Osteoblast (primary cell): ENCODE measurements at places on chromosomes 3 and 15. TPM values are rescaled to one million over a fixed set of nuclear protein-coding genes. Genes with fewer than 3 reads are reported as not detected.

GRCh38 chr3:85554153-85554552, 595.4 kb downstream of the CADM2 start:
- no peaks in the 10 kb centered on the region for H3K36me3 ChIP-seq
- H3K4me1 ChIP-seq: no peaks in the 10 kb centered on the region
- no peak overlapping the region for H3K4me3 ChIP-seq

IL5RA gene
- total RNA-seq: not detected in 2 replicates

GRCh38 chr3:177680472-177680821, 483.2 kb upstream of the TBL1XR1 start:
- no peak for DNase-seq
- H3K27me3 ChIP-seq: no peaks in the 10 kb centered on the region
- no peak overlapping the region for H3K4me3 ChIP-seq
- H3K4me1 ChIP-seq: peaks cover 16% of the 10 kb centered on the region
- H3K36me3 ChIP-seq: no peaks in the 10 kb centered on the region

- DNase-seq: no peak
- no peak within 1 kb of the TSS for H3K4me3 ChIP-seq
- no peak within 1 kb of the TSS for H3K27ac ChIP-seq
- peaks cover 4% of the 10 kb centered on the region for H3K4me1 ChIP-seq
These were observed at the start of gene TF for GRCh38 chr3:133745981-133746711. TF (plus strand) TSS chr3:133746393; CDS start chr3:133746441, 48 bp downstream.

GRCh38 chr15:60819860-60820259, 340.9 kb upstream of the ICE2 start:
- no peaks in the 10 kb centered on the region for H3K36me3 ChIP-seq
- peak; percentile 51 for DNase-seq
- no peaks in the 10 kb centered on the region for H3K4me1 ChIP-seq
